ENCODE measurements at places on chromosomes 16 and 17. TPM values are rescaled to one million over a fixed set of nuclear protein-coding genes. Genes with fewer than 3 reads are reported as not detected.

The ABCC12 gene
- not detected for total RNA-seq

The KRTAP4-5 gene
- total RNA-seq = not detected

The MYOCD gene
- total RNA-seq = not detected

The CACNG1 gene
- total RNA-seq = not detected

The DNAH17 gene
- total RNA-seq = 0.33 TPM

The RASD1 gene
- 1.2 TPM for total RNA-seq

The GPR139 gene
- not detected for total RNA-seq

The C16orf46 gene
- 0.26 TPM for total RNA-seq

The TBC1D3B gene
- total RNA-seq = 13.1 TPM

The ITGAX gene
- 2.6 TPM for total RNA-seq

The MPP3 gene
- total RNA-seq = 0.32 TPM

The MBTD1 gene
- total RNA-seq = 27.3 TPM

The SEPTIN12 gene
- not detected for total RNA-seq

The PVALEF gene
- total RNA-seq = not detected

The DOC2A gene
- 0.15 TPM for total RNA-seq

The PDPK1 gene
- 66.1 TPM for total RNA-seq

The AIPL1 gene
- not detected for total RNA-seq

The C16orf96 gene
- total RNA-seq = 0.50 TPM

The ITGA2B gene
- 0.41 TPM for total RNA-seq

The MYH3 gene
- total RNA-seq = 11.1 TPM

The HCRT gene
- total RNA-seq = not detected

The CCL14 gene
- total RNA-seq = not detected

The VWA3A gene
- total RNA-seq = 0.37 TPM

The TNFRSF17 gene
- total RNA-seq = 0.82 TPM

The OR4D1 gene
- 1.5 TPM for total RNA-seq

The NLRC5 gene
- total RNA-seq = 481 TPM

The EVI2A gene
- total RNA-seq = 80.0 TPM

The C1QTNF8 gene
- not detected for total RNA-seq

The GRIN2A gene
- not detected for total RNA-seq

The INO80E gene
- total RNA-seq = 87.6 TPM

The LRRC36 gene
- not detected for total RNA-seq

The CHST4 gene
- total RNA-seq = not detected

The SOX9 gene
- 0.13 TPM for total RNA-seq

The FOXC2 gene
- not detected for total RNA-seq

The PTX4 gene
- total RNA-seq = 0.26 TPM

All from T-cell (primary cell).